ENCODE measurements at places on chromosomes 3 and 15.

GRCh38 chr3:115827495-115827894 is 204.2 kb downstream of the GAP43 start:
- DNase-seq = no peak

- no peak for DNase-seq
Observed at GRCh38 chr15:32718821-32719716, 1.3 kb downstream of the GREM1 start.

GRCh38 chr3:66450390-66451022 is 50.3 kb downstream of the LRIG1 start:
- DNase-seq = no peak

GRCh38 chr3:75136100-75136897 is 521.8 kb upstream of the CNTN3 start:
- DNase-seq = no peak

DNA sequence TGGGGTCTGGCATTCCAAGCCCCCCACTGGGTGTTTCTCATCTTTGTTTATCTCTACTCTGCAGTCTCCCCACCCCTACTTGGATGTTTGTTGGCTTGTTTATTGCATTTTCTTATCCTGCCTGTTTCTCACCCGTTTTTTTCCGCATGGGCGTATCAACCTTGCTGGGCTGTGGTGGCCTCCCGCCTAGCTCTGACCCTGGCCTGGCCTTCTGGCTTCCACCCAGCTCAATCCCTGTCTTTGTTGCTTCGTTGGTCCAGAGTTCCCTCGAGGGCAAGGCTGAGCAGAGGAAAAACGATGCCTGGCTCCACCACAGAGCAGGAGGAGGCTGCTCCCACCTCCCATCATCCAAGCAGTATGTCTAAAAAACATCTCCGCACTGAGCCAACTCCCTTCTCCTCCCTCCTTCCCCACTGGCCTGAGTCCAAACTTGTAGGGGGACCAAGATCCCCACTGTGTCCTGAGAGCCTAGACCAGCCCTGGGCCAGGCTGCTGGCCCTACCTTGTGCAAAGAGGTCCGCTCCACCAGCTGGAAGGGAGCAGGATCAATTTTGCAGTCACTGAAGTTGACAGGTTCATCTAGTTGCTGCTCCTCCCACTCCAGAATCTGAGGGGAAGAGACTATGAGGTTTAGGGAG is 9.8 kb downstream of the CLCN2 start:
- no peak for DNase-seq

DNA sequence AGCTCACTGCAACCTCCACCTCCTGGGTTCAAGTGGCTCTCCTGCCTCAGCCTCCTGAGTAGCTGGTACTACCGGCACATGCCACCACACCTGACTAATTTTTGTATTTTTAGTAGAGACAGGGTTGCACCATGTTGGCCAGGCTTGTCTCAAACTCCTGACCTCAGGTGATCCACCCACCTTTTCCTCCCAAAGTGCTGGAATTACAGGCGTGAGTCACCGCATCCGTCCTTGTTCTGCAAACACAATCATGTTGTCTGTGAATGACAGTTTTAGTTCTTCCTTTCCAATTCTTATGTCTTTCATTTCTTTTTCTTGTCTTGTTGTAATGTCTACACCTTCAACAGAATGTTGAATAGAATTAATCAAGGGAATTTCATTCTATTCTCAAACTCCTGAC is 16.3 kb upstream of the SMCO1 start:
- no peak for DNase-seq

DNA sequence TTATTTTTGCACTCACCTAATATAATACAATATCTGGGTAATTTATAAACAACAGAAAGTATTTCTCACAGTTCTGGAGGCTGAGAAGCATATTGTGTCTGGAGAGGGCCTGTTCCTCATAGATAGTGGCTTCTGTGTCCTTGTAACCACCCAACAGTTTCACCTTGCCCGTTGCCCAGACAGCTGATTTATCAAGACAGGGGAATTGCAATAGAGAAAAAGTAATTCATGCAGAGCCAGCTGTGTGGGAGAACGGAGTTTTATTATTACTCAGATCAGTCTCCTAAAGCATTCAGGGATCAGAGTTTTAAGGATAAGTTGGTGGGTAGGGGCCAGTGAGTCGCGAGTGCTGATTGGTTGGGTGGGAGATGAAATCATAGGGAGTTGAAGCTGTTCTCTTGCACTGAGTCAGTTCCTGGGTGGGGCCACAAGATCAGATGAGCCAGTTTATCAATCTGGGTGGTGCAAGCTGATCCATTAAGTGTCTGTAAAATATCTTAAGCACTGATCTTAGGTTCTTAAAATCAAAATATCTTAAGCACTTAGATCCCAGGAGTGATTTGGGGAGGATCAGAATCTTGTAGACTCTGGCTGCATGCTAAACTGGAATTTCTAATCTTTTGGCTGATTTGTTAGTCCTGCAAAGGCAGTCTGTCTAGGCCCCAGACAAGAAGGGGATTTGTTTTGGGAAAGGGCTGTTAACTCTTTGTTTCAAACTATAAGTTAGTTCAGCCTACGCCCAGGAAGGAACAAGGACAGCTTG is 33.9 kb upstream of the C15orf39 start:
- no peak for DNase-seq

DNA sequence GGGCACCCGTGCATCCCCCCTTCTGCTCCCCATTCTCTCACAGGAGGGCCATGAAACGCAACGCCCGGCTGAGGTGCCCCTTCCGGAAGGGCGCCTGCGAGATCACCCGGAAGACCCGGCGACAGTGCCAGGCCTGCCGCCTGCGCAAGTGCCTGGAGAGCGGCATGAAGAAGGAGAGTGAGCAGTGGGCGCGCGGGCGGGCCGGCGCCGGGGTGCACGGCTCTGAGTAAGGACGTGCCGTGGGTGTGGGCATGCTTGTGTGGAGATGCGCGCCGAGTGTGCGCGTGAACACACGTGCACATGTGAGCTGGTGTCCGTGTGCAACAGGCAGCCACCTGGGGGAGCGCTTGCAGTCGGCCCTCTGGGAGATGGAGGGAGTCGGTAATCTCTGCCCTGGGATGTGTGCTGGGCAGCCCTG is 28.1 kb downstream of the NR1I2 start:
- DNase-seq = peak; percentile 47

DNA sequence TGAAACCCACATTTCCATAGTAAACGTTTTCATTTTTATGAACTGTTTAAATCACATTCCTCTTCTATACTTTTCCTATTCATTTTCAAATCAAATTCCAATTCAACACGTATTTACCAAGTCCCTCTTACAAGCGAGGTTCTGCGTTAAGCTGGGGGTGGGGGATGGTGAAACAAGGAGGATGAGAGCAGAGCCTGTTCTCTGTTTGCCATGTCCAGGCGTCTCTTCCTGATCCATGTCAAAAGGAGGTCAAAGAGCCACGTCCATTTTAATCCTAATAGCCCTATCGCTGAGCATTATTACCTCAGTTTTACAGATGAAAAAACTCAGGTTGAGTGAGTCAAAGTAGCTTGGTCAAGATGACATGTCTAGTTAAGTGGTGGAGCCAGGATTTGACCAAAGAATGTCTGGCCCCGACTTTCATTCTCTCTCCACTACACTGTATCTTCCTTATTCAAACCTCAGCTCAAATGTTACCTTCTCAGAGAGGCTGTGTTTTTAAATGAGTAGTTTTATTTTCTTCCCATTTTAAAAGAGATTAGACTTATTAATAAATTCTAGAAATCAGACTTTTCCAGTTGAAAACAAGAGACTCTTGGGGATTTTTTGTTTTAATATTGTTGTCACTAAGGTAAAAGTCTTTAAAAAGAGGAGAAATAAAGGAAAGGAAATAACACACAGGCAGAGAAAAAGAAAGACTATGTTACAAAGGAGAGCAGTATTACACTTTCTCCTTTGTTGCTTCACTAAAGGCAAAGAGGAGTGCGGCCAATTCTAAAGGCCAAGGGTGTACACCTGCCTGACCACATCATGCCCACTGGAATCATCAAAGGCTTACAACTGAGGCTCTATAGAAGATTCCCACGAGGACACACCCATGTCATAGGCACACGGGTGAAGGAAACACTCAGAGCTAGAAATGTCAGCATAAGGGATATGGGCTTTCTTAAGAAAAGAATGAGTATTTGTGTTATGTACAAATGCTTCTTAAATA is 42.4 kb downstream of the MYO5A start:
- DNase-seq = no peak

GRCh38 chr15:22262613-22263020 is 182.3 kb downstream of the OR4M2 start:
- DNase-seq = no peak

DNA sequence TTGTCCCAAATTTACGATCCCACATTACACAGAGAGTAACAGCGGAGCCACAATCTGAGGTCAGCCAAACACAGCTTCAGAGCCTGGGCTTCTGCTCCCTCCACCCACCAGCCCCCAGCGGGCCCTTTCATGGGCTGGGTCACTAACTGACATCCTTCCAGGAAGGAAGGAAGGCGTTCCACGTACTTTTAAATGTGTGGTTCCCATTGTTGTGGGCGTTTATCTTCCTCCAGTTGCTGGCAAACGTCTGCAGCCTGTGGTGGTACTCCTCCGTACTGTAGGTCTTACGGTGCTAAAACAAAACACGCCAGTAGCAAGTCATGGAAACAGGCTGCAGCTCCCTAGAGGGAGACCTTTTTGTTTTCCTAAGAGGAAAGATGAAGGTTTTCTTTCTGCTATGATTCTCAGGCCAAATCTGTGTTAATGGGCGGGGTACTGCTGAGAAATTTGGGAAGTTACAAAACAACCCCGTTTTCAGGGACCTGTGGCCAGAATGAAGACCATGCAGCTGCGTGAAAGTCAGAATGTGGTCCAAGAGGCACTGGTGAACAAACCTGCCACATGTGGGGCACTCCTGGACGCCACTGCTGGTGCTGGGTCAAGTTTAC is 7.6 kb downstream of the CTSH start:
- no peak for DNase-seq

DNA sequence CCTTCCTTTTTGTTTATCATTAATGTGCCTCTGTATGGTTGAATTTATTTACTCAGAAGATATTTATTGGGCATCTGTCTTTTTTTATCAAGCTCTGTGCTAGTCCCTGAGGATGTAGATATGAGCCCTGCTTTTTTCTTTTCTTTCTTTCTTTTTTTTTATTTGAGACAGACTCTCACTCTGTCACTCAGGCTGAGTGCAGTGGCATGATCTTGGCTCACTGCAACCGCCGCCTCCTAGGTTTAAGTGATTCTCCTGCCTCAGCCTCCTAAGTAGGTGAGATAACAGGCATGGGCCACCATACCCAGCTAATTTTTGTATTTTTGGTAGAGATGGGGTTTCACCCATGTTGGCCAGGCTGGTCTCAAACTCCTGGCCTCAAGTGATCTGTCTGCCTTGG is 58.5 kb downstream of the MBNL1 start:
- no peak for DNase-seq

DNA sequence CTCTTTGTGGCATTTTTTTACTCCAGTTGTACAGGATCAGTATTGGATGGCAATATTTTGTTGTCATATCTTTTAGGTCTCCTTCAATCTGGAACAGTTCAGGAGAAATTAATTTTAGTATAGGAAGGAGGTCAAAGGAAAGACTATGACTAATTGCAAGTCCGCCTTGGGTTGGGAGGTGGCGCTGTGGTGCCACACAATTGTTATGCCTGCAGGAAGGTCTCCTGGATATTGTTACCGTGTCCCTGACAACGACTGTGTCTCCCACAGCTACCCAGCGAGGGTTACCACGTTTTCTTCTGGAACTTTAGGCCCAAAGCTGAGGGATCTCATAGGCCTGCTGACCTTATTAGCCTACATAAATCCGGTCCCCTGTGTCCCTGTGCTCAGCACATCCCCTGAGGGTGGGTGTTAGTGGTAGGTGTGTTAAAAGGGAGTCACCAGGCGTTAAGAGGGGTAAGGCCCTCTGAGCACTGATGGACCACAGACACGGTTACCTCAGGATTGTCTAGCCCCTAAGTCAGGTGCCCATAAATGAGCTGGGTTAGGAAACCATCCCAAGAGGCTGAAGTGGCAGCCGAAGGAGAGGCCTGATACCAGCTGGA is 31.5 kb downstream of the KCNAB1 start:
- peak; percentile 68 for DNase-seq

- no peak for DNase-seq
Observed at GRCh38 chr15:97567411-97567810, 393.1 kb upstream of the ARRDC4 start.

- DNase-seq = no peak
Observed at GRCh38 chr15:51936105-51936478, 35.5 kb downstream of the LEO1 start.

- DNase-seq = no peak
Observed at GRCh38 chr3:20421-20820, 176.1 kb upstream of the CHL1 start.

DNA sequence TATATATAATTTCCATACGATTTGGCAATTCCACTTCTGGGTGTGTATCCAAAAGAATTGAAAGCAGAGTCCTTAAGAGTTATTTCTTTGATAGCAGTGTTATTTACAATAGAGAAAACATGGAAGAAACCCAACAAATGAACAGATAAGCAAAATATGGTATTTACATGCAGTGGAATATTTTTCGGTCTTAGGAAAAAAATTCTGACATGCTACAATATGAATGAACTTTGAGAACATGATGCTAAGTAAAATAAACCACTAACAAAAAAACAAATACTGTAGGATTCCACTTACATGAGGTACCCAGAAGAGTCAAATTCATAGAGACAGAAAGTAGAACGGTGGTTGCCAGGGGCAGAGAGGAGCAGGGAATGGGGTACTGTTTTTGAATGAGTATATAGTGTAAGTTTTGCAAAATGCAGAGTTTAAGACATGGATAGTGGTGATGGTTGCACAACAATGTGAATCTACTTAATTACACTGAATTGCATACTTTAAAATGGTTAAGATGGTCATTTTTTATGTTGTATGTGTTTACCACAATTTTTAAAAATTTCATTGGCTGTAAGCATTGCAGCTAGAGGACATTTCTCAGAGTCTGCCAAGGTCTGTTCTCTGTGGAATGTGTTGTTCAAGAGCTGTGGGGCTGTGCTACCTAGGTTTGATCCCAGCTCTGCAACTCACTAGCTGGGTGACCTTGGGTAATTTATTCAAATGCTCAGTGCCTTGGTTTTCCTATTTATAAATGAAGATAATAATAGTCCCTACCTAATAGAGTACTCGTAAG is 122.1 kb downstream of the MEX3B start:
- no peak for DNase-seq

DNA sequence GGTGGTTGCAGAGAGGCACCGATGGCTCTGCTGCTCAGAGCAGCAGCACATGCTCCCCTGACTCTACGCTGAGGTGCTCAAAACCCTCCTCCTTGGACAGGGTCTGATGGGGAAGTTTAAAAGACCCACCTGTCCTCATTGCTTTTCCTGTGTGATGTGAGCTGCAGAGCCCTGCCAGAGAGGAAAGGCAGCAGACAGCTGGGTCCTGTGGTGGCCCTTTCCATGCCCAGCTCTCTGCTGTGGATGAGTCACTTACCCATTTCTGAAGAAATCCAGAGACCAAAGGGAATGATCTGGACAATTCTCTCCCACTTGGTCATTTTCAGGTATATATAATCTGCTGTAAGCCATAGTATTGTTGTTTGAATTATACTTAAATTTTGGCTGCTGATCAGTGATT is 121.7 kb downstream of the CHDH start:
- DNase-seq = no peak

- no peak for DNase-seq
Observed at GRCh38 chr3:32623532-32623931, 52.9 kb upstream of the DYNC1LI1 start.

All from DMS153 (cell line).